Mammary microvascular endothelial cell (primary cell): ENCODE measurements at places on chromosomes 13 and 19. TPM values are rescaled to one million over a fixed set of nuclear protein-coding genes. Genes with fewer than 3 reads are reported as not detected.

The ZNF20 gene
- total RNA-seq, result 1.9 and 2.1 TPM in 2 replicates

The ACER1 gene
- not detected in 2 replicates for total RNA-seq

The UBL5 gene
- total RNA-seq, result 865 and 871 TPM in 2 replicates

The CCDC169 gene
- total RNA-seq, result 0.79 and 3.5 TPM in 2 replicates

The MAB21L1 gene
- 0.27 TPM in 1 of 2 replicates, not detected in the other for total RNA-seq

The BTBD2 gene
- total RNA-seq, result 55.8 and 64.6 TPM in 2 replicates

The PEPD gene
- total RNA-seq, result 114 and 137 TPM in 2 replicates

The ZNF790 gene
- total RNA-seq, result 2.9 and 3.1 TPM in 2 replicates
